ENCODE measurements at places on chromosomes 16 and 17.

DNA sequence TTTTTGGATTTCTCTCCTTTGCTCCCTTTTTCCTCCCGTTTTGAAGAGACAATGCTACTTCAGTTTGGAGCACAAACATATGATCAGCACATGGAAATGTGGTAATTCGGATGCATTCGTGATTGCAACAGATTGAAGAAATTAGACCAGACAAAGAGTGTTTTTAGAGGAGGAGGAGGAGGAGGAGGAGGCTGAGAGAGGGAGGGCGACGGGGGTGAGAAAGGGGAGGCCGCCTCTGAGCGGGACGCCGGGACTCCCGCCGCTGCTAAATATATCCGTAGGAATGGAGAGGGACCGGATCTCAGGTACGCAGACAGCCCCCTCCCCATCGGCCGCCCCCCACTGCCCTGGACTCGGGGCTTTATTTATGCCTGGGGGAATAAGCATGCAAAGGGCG, 179.3 kb downstream of the SEC14L1 start:
- no peak for DNase-seq

DNA sequence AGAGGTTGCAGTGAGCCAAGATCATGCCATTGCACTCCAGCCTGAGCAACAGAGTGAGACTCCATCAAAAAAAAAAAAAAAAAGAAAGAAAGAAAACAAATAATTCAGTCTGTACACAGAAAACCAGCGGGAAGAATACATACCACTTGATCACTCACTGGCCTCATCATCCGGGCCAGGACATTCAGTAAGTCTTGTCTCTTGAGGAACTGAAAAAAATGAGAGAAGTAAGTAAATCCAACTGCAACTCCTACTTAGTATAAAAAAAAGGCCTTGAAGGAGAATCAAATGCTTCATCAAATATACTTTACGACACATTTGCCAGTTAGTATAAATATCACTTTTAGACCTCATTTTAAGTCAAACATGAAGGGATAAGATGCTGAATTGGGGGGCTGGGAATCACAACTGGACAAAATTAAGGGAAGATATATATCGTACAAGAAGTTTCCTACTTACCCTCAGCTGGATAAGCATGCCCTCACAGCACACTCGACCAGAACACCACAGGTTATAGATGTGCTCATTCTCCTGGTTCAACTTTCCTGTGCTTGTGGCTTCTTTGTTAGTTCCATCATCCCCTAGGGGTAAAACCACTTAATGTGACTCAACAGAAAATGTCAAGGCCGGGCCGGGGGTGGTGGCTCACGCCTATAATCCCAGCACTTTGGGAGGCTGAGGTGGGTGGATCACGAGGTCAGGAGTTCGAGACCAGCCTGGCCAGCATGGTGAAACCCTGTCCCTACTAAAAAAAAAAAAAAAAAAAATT, 12.4 kb downstream of the CCDC47 start:
- DNase-seq, result no peak

- no peak for DNase-seq
These were observed 11.4 kb downstream of the HSD3B7 start for GRCh38 chr16:30996324-30996984.

DNA sequence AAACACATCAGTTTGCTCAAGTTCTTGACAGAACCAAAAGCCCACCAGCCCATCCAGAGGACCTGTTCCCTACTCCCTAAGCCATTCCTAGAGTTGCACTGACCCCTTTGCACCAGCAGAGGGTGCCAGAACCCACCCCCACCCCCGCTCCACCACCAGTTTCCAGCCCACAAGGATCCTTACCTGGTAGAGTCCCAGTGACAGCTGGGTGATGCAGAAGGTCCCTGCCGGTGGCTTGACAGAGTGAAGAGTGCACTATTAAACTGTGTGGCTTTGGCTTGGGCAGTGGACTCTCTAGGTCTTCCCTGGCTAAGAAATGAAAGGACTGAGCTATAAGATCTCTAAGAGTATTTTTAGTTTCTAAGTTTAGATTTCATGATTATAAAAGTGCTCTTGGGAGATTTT, 73.3 kb upstream of the MTMR4 start:
- no peak for DNase-seq

DNA sequence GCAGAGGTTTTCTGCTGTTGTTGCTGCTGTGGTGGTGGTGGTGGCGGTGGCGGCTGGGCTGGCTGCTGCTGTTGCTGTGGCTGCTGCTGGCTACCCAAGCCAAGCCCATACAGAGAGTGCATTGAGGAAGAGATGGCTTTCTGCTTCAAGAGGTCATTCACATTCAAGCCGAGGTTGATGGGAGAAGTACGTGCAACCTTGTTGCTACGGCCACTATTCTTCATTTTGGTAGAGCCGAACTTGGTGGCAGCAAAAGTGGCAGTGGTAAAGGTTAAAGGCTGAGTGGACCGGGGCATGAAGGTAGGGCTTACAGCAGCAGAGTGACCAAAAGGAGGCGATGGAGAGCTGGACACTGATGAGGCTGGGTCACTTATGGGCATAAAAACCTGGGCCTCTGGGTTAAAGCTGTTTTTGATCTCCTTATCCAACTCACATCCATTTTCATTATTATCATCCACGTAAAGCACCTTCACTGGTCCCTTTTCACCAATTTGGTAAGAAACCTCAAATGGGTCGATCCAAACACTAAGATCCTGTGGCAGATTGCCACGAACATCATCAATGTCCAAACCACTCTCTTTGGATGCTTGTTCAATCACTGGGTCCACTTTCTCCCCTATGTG, 2.8 kb downstream of the TOB1 start:
- DNase-seq, result no peak

GRCh38 chr17:46118964-46119363, 74.3 kb downstream of the KANSL1 start:
- no peak for DNase-seq

DNA sequence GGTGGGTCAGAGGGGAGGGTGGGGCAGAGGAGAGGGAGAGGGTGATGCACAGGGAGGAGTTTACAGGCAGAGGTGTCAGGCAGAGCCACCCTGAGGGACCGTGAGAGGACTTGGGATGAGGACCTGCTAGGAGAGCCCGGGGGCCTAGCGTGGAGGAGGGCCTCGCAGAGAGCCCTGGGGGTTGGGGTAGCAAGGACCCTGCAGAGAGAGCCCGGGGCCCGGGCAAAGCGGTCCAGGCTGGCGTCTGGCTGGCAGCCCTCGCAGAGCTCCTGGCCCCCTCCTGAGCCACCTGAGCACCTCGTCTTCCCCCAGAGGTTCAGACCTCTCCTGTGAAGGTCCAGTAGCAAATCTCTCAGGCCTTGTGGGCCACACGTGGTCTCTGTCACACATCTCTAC, 42.0 kb upstream of the ZNF469 start:
- no peak for DNase-seq

- DNase-seq, result no peak
These were observed 9.0 kb downstream of the SMYD4 start for GRCh38 chr17:1820528-1821252.

DNA sequence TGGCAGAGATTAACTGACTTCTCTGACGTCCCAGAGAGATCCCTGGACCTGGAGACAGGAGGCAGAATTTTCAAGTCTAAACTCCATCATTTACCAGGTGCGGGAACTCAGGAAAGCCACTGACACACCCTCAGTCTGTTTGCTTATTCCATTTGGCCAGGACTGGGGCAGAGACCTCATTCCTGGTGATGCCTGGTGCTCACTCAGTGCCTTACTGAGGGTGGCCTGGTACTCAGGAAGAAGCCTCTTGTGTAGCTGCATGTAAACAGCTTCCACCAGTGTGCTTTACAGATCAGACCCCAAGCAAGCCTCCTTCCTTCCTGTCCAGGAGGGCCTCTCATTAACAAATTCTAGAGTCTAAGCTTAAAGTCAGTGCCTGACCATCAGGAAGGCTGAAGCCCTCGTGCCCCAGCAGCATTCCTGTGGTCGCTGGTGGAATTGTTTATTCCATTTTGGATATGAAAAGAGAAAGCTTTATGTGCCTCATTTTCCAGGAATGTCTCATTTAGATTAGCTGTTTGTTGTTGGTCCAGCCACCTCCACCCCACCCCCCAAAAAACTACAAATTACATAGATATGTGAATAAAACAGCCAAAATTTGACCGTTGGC, 236.1 kb upstream of the CDH5 start:
- DNase-seq, result no peak

- DNase-seq, result no peak
These were observed 23.5 kb downstream of the PLCD3 start for GRCh38 chr17:45108595-45109521.

GRCh38 chr17:65601881-65602280, 40.4 kb upstream of the AXIN2 start:
- DNase-seq, result no peak

DNA sequence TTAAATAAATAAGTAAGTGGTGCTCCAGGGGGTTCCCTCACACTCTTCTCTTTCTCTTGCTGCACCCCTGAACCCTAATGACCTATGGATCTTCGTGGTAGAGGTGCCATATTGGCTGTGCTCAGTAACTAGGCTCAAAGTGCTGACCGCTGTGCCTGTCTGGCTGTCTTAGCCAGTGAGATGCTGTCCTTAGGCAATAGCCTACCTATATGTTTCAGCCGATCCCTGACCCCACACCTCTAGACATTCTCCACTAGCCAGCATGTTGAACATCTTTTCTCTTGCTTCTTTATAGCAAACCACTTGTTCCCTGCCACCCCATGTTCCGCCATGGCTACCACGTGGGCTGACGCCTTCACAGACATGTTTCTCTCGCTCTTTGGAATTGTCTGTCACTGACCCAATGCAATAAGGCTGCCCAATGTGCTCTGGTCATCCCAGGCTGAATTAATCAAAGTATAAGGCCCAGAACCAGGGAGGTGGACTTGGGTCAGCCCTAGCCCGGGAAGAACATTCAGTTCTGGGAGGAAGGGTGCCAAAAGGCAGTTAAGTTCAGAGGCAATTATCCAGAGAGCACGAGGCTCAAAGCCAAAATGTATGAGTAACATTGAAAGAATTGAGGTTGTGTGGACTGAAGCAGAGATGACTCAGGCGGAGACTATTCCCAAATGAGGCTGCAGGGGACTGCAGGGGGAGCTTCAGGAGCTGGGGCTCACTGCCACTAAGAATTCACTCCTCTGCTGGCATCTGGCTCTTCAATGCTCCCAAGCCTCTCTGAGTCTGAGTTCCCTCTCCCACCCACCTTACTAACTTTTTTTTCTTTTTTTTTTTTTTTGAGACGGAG, 28.7 kb upstream of the TNRC6A start:
- peak; percentile 90 for DNase-seq

- no peak for DNase-seq
These were observed 11.9 kb downstream of the IKZF3 start for GRCh38 chr17:39852239-39852638.

- no peak for DNase-seq
These were observed 20.1 kb upstream of the RAI1 start for GRCh38 chr17:17661134-17661533.

DNA sequence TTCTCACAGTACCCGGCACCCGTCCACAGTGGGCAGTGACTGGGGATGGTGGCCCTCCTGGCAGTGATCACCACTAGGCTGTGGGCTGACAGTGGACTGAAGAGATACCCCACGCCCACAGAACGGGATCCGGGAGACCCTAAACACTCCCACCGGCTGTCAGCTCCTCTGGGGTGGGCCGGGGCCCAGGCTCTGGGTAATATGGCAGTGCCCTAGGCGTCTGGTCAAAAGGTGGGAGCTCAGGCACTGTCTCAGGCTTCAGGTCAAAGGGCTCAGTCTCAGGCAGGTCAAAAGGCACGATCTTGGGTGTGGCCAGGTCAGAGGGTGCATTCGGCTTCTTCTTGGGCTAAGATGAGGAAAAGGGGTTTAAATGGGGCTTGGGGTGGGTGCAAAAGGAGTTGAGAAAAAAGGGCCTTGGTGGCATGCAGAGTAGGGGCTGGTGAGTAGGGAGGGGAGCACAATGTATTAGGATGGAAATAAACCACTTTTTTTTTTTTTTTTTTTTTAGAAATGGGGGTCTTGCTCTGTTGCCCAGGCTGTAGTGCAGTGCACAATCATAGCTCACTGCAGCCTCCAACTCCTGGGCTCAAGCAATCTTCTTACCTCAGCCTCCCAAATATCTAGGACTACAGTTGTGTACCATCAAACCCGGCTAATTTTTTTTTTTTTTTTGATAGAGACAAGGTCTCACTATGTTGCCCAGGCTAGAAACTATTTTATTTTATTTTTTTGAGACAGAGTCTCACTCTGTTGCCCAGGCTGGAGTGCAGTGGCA, 11.0 kb downstream of the CAVIN1 start:
- DNase-seq, result no peak

- no peak for DNase-seq
These were observed 2285.8 kb downstream of the TP53TG3F start for GRCh38 chr16:35745191-35745590.

GRCh38 chr16:17396762-17397498, 73.8 kb downstream of the XYLT1 start:
- no peak for DNase-seq

- no peak for DNase-seq
These were observed 22.9 kb downstream of the ADAM11 start for GRCh38 chr17:44781551-44782325.

- DNase-seq, result no peak
These were observed 3.9 kb downstream of the SPSB3 start for GRCh38 chr16:1778200-1779179.

GRCh38 chr17:31877341-31877740, 18.3 kb upstream of the COPRS start:
- no peak for DNase-seq

- no peak for DNase-seq
These were observed 135.4 kb downstream of the CLEC16A start for GRCh38 chr16:11079652-11080187.

DNA sequence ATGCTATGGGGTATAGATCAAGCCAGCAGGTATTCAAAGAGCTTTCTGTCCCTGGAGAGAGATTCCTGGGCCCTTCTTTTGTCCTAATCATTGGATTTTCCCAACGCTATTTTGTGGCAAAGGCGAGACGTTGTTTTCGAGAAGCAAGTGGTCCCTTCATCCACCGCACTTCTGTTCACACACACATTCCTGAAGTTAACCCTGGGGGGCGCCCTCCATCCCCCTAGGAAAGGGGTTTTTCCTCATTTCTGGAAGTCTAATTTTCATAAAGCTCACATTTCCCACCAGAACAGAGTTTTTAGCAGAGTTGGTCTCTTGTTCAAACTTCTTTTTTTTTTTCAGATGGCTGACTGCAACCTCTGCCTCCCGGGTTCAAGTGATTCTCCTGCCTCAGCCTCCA, 11.9 kb downstream of the SCGB1C2 start:
- peak; percentile 40 for DNase-seq

GRCh38 chr16:51757505-51757904, 606.4 kb upstream of the SALL1 start:
- no peak for DNase-seq

DNA sequence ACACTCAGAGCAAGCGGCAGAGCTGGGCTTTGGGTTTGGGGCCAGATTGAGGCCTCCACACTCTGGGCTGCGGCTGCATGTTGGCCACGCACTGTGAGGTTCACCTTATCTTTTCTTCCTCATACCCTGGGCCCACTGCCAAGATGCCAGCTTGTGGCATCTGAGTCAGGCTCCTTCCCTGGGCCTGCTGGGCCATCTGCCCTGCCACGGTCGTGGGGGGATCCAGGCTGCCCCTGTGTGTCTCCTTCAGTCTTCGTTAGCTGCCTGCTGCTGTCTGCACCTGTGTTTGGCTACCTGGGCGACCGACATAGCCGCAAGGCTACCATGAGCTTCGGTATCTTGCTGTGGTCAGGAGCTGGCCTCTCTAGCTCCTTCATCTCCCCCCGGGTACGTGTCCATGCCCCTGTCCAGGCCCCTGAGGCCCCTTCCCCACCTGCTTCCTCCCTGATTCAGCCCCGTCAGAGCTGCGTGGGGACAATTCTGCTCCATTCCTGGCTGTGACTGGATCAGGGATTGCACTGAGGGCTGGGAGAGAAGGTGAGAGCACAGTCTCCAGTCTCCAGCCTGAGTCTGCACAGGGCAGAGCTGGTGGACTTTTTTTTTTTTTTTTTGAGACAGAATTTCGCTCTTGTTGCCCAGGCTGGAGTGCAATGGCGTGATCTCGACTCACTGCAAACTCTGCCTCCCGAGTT, 11.2 kb downstream of the SPNS3 start:
- DNase-seq, result peak; percentile 59

Data from right atrium auricular region (tissue), 2 donors.